ENCODE measurements at places on chromosomes 11 and 22.

DNA sequence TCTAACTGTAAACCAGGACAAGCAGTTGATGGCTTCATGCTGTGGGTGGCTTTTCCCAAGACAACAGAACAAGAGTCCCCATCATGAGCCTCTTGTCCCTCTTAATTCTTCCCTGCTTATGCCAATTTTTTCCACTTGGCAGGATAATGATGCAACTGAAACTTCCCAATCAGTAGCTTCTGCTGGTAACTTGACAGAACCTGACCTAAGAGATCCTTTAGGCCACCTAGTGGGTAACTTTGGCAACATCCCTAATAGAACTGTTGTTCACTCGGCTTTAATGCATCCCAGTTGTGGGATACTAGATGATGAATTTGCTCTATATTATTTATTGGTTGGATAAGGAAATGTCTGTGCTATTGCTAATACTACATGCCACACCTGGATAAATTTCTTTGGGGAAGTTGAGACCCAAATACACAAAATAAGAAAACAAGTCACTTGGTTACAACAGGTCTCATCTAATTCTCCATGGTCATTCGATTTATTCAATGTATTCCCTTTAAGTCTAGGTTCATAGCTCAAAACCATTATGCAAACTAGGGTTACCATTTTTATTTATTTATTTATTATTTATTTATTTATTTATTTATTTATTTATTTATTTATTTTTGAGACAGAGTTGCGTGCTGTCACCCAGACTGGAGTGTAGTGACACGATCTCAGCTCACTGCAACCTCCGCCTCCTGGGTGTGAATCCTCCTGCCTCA lies 41.4 kb upstream of the NFAM1 start:
- no peak for DNase-seq

GRCh38 chr22:33894036-33894435 lies 26.2 kb downstream of the LARGE1 start:
- no peak for DNase-seq

DNA sequence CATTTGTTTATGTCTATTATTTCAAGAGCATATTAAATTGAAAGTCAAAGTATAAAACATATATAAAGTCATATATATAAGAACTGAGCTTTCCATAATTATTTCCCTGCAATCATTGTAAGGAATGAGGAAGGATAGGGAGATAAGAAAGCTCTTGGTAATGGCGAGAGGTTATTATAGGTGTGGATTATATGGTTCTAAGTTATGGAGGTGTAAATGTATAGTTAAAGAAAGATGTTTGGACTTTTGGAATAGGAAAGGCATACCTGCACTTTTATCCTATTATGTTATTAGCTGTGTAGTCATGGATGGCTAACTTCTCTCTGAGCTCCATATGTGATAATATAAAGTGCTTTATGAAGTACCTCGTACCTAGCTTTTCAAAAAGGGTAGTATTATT lies 127.6 kb downstream of the LUZP2 start:
- DNase-seq: no peak

DNA sequence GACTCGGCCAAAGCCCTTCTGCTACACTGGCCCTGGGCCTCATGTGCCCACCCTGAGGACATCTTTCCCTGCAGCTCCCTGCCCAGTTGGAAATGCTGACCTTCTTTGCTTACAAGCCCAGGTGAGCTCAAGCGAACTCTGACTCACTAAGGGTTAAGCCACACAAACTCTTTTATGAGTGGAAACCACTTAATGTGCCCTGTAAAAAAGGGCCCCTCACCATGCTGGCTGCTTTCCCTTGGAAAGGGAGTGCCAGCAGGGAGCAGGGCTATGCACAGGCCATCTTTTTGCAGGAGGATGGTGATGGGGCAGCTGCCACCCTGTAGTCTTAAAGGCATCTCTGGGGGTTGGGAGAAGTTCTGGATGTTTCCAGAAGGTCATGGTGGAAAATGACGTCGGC lies 18.7 kb downstream of the EHF start:
- DNase-seq: no peak

GRCh38 chr22:35900483-35901168 lies 128.0 kb downstream of the RBFOX2 start:
- no peak for DNase-seq

DNA sequence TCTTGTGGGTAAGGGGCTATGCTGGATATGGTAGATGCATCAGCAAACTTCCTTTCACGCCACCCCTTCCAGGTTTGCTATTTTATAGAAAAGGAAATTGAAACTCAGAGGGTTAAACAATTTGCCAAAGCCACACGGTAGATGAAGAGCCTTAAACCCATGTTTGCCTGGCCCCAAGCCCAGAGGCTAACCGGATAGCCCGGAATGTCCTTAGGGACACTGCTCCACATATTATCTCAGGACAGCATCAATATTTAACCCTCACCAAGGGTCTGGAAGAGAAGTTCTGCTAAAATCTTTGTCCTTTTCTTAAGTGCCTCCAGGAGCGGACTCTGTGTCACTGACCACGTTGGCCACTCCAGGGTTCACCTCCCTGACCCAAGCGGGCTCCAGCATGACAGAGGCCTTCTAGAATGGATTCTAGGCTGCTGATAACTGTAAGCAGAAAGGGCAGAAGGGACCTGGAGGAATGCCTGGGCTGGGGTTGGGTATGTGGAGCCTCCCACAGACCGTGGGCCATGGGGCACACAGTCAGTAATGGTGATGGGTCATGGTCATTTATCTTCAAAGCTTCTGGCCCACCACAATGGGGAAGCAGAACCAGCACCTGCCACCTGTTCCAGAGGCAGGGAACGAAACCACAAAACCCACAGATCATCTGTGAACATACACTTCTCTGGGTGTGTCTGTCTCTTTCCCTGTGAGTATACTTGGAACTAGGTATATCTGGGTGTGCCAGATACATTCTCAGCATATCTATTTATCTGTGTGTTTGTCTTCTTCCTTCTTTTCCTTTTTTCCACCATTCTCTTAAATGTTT lies 5.4 kb upstream of the TMEM86A start:
- DNase-seq: no peak

GRCh38 chr11:87840786-87841185 lies 334.5 kb downstream of the RAB38 start:
- no peak for DNase-seq

- DNase-seq: no peak
Observed at GRCh38 chr11:87529486-87529885, 491.8 kb downstream of the TMEM135 start.

GRCh38 chr11:12531681-12532080 lies 142.5 kb upstream of the TEAD1 start:
- DNase-seq: no peak

- DNase-seq: no peak
Observed at GRCh38 chr11:45318516-45318915, 32.4 kb upstream of the SYT13 start.

DNA sequence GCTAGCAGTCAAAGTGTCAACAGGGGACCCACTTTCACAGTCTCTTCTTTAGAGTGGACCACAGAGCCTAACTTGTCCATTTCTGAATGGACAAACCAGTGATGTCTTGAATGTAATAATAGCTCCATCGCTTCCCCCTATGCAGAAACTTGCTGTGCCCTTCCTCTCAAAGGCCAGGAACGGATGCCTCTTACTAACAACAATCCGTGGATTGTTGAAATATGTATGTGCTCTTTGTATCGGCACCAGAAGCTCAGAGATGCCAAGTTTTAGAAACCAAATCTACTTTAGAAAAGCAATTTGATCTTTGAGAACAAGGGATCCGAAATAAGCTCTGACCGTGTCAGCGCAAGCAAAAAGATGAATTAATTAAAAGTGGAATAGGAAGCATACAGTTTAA lies 259.5 kb upstream of the POU2AF2 start:
- no peak for DNase-seq

DNA sequence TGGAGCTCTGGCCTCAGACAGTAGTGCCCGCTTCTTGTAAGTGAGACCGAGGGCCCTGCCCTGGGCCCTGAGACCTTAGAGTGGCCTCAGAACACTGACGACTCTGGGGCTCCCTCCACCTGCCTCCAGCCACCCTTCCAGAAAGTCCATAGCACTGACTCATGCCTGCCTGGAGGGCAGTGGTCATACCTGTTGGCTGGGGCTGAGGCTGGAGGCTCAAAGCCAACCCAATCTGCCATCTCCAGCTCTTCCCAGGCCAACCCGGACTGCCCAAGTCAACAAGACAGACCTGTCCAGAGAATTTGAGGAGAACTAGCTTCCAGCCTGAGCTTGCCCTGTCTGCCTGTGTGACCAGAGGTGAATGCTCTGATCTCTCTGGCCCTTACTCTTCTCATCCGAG lies 66.9 kb upstream of the TTLL12 start:
- no peak for DNase-seq

- DNase-seq: no peak
Observed at GRCh38 chr11:76756341-76756741, 26.8 kb upstream of the TSKU start.
